Hematopoietic multipotent progenitor cell treated with erythropoietin and hydrocortisone succinate and interleukin-3 and kit ligand, for 17 days (in vitro differentiated cells): ENCODE measurements at places on chromosomes 4 and X.

DNA sequence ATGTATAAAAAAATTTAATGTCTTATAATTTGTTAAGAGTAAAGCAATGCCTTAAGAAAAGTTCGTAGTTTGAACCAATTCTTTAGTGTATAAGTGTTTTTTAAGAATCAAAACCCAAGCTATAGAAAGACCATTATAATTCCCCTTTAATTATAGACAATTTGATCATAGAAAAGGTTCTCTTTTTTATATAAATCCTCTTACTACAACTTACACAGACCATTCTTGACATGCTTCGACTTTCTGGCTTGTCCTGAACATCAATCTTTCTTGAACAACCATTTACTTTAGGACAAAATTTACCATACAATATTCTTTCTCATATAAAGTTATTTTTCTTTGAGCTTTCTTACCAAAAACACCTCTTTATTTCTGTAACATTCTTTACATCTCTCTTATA is 330.5 kb upstream of the SPANXN1 start:
- DNase-seq = no peak

DNA sequence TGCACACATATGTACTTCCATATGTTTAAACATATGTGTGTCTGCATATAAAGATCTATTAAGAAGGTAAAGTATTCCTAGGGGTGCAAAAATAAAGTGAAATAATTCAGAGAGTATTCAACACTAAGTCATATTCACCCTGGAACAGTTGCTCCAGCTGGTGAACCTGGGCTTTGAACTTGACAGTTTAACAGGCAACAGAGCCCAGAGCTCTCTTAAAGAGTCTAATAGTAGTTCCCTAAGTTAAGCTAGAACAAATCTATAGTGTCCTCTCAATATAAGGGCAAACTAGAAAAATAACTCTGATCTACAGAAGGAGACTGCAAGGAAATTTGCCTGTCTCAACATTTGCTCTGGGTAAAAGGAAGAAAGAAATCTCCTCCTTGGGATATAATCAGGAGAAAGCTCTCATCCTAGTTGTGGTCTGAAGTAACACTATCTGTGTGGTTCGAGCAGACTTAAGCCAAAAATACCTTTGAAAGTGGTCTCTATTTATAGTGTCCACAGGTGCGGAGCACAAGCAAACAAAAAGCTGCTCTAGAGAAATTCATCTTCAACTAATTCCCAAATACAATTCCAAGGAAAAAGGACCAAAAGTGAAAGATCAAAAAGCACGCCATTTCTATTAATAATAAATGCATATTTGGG is 29.9 kb downstream of the VEGFC start:
- no peak for DNase-seq

- DNase-seq = no peak
These were observed 12.5 kb upstream of the UVSSA start for GRCh38 chr4:1334579-1334895.

DNA sequence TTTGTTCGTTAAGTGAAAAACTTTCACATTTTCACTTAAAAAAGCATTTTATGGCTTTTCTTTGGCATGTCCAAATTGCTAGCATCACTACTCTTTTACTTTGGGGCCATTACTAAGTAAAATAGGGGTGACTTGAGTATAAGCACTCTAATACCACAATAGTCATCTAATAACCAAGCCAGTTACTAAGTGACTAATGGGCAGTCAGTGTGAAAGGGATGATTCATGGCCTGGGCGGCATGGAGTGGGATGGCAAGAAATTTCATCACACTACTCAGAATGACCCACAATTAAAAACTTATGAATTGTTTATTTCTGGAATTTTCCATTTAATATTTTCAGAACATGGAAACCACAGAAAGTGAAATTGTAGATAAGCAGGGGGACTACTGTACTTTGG is 60.9 kb downstream of the BMP15 start:
- no peak for DNase-seq

DNA sequence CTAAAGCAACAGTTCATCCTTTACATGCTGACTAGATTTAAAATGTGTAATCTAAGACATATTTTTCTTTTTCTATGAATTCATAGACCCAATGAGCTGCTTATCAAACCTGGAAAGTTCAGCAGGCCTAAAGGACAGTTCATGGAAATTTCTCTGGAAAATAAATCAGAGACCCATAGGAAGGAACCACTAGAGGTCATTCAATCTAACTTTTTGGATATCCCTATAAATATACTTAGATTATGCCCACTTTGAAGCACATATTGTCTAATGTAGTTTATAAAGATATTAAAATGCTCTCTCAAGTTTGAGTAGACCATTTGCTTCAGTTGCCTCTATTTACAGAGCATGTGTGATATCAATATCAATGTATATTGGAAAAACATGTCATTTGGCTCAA is 473.0 kb downstream of the FAT4 start:
- no peak for DNase-seq

GRCh38 chr4:73929278-73929677 is 52.5 kb downstream of the PF4 start:
- no peak for DNase-seq

DNA sequence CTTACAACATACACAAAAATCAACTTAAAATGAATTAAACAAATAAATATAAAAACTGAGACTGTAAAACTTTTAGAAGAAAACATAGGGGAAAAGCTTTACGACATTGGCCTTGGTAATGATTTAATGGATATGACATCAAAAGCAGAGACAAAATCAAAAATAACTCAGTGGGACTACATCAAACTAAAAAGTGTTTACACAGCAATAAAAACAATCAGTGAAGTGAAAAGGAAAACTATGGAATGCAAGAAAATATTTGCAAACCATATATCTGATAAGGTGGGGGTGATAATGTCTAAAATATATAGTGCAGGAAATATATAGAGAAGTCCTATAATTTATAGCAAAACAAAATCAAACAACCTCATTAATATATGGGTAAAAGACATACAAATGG is 364.4 kb upstream of the INTU start:
- DNase-seq = no peak

GRCh38 chr4:23455456-23456158 is 434.2 kb downstream of the PPARGC1A start:
- no peak for DNase-seq

GRCh38 chrX:154315416-154315815 is 19.8 kb downstream of the TKTL1 start:
- no peak for DNase-seq

- no peak for DNase-seq
These were observed 178.2 kb upstream of the GPC4 start for GRCh38 chrX:133593531-133593930.

DNA sequence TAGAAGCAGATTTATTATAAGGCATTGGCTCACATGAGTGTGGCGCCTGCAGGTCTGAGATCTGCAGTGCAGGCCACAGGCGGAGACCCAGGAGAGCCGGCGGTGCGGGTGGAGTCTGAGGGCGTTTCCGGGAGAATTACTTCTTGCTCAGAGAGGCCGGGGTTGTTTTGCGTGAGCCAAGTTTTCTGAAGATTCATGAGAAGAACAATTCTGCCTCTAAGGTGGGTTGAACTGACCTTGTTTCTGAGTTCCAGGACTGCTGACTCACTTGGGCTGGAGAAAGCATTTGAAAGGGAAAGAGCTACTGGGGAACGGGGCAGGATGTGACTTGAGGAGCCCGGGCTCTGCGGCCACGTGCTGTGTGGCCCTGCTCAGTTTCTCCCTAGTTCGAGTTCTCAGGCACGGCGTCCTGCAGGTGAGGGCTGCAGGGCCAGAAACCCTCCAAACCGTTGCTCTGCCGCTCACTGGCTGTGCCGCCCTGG is 36.7 kb upstream of the SORCS2 start:
- no peak for DNase-seq

- DNase-seq = no peak
These were observed 443.6 kb upstream of the TENM3 start for GRCh38 chr4:181799561-181800069.

GRCh38 chr4:4843635-4844291 is 15.7 kb upstream of the MSX1 start:
- no peak for DNase-seq

DNA sequence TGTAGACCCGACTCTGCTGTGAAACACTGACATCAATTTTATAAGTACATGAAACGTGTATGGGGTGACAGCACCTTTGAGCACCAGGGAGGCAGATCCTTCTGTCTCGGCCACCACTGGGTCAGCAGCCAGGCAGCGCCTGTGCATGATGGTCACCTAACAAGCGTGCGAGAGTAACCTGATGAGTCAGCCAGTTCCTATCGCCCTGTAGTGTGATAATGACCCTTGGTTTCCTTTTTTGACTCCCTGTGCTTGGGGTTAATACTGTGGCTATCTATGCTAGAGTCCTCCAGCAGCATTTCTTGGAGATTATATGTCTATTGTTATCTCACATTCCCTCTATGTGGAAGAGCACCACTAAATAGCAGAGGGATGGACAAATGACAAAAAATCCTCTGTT is 101.6 kb downstream of the NPNT start:
- no peak for DNase-seq

DNA sequence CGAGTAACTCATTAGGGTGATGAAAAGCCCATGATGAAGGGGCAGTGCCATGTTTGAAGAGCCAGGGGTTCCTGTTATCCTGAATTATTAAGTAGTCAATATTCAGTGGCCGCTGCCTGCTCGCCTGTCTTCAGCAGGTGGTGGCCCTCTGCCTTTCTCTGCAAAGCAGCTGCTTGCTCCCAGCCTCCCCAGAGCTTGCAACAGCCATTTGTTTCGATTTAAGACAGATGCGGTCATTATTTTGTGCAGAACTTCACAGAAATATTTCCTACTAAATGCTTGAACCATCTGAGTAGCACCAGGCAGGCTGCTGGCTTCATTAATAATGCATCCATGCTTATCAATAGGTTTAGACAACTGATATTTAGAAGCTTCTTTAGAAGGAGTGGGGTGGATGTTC is 104.3 kb upstream of the TTC29 start:
- DNase-seq = no peak

DNA sequence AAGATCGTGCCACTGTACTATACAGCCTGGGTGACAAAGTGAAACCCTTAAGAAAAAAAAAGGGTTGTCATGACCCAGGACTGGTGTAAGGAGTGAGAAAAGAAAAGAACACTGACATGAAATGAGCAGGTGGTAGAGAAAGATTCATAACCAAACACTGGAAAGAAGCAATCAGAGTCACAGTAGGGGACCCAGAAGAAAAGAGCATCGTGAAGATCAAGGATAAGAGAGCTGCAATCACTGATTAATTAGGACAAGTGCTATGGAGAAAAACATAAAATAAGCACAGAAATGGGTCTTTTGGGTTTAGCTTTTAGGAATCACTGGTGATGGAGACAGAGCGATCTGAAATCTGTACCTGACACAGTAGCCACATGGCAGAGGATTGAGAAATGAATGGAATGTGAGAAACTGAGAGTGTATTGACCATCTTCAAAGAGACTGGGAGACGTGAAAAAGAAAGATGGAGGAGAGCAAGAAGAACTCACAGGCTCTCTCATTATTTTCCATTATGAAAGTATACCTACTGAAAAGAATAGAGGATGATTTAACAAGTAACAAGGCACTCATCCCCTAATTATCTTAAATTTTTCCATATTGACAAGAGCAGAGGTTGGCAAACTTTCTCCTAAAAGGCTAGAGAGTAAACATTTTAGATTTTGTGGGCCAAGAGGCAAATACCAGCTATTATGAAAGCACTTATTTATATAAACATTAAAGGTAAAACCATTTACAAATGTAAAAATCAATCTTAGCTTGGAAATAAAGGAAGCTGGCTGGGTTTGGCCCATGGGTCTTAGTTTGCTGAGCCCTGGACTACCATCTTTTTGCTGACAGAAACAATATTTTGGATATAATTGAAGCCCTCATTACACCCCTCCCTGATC is 7.3 kb downstream of the TMEM154 start:
- no peak for DNase-seq

DNA sequence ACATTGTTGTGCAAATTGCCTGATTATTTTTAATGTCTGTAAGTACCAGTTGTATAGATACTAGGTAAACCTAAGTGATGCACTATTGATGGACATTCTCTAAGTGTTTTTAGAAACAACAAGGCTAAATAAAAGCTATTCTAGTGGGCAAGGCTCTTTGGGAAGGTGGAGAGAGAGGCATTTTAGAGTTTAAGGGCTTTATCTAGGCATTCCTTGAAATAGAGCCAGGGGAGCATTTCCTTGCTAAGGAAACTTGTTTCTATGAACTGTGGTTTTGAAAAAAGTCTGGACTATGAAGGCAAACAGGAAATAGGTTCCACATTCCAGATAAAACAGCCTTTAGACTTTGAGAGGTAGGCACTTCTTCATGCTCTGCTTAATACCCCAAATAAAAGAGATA is 23.8 kb downstream of the BMX start:
- no peak for DNase-seq

- DNase-seq = no peak
These were observed 58.2 kb downstream of the WDR17 start for GRCh38 chr4:176123710-176124407.

DNA sequence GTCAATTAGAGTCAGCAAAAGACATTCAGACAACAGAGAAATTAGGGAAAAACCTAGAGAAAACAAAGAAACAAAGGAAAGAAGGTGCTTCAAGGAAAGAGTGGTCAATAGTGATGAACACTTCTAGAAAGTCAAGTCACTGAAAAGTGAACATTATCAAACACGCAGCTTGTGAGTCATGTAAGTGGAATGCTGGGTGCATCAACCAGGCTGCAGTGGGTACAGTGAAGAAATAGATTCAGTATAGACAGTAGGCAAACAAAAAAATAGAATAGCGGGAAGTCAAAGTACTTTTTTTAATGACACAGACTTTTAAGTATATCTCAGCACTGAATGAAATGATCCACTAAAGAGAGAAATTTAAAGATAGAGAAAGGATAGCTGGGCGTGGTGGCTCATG is 245.8 kb downstream of the ARHGAP24 start:
- no peak for DNase-seq

- DNase-seq = no peak
These were observed 382.8 kb upstream of the CTSO start for GRCh38 chr4:156336511-156336910.

GRCh38 chrX:1591863-1592469 is 562 bp downstream of the AKAP17A start:
- peak; percentile 7 for DNase-seq

GRCh38 chr4:40682290-40683101 is 52.8 kb upstream of the RBM47 start:
- no peak for DNase-seq

DNA sequence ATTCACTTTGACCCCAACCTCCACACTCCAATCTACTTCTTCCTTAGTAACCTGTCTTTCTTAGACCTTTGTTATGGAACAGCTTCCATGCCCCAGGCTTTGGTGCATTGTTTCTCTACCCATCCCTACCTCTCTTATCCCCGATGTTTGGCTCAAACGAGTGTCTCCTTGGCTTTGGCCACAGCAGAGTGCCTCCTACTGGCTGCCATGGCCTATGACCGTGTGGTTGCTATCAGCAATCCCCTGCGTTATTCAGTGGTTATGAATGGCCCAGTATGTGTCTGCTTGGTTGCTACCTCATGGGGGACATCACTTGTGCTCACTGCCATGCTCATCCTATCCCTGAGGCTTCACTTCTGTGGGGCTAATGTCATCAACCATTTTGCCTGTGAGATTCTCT is 344 bp downstream of the OR13H1 start:
- no peak for DNase-seq

DNA sequence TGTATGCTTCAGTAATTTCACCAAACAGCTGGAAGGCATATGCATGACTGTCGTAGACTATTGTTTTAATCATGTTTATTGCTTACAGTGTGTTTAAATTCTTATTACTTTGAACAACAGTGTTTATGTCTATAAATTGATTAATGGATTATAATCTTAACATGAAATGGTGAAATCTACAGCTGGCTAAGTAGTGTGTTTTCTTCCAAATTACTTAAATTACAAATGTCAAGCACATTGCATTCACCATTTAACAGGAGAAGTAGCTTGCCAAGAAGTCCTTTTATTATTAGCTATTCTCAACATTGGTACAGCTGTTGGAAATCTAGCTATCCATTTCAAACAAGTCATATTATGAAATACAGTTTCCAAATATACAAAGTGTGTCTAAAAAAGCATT is 849.3 kb upstream of the PCDH10 start:
- no peak for DNase-seq
